Activated CD8-positive, alpha-beta memory T cell treated with anti-CD3 and anti-CD28 coated beads, Interleukin-2, amount 50 U/mL, for 48 hours (primary cell): ENCODE measurements at places on chromosomes 2 and 18.

DNA sequence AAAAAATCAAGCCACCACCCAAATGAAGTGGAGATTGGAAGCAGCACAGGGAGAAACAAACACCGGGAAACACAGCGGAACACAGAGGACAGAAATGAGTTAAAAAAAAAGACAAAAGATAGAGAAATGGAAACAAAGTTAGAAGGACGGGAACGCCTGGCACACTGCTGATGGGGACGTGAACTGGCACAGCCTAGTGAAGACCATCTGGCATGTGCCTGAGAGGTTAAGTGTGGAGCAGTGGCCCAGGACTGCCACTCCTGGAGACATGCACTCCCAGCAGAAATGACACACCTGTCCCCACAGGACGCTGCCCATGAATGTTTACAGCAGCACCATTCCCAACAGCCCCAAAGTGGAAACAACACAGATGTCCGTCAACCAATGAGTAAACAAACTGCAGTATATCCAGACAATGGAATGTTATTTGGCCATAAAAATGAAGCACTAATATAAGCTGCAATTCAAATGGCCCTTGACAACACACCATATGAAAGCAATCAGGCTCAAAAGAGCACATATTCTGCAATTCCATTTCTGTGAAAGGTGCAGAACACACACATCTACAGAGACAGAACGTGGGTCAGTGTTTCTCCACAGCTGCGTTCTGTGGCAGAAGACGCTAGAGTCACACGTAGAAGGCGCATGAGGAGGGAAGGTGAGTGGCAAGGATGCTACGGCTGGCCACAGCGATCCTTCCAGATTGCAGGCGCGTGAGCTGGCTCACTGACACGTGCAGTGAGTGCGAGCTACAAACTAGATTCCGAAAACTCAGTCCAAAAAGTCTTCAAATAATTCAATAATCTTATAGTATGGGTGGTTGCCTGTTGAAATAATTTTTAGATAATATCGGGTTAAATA lies 24.6 kb downstream of the THAP4 start:
- DNase-seq: no peak

DNA sequence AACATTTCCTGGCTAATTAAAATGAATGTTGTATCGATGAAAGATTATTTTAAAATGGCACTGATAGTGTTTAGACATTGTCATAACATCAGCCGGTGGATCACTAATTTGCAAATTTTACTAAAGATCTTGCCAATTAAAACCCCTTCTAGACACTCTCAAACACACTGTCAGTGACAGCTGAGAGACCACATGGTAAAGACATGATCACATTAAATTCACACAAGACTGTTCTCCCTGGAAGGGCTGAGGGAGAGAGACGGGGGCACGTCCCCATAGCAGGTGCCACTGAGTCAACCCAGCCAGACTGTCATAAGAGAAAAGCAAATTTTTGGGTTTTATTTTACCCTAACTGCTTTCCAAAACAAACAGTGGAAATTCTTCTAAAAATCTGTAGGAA lies 306.0 kb downstream of the TXNL1 start:
- DNase-seq: no peak

- DNase-seq: no peak
Observed at GRCh38 chr2:71783815-71784214, 330.5 kb downstream of the DYSF start.

- no peak for DNase-seq
Observed at GRCh38 chr2:167783261-167784083, 463.9 kb downstream of the STK39 start.

- no peak for DNase-seq
Observed at GRCh38 chr2:5093056-5093455, 599.1 kb upstream of the SOX11 start.

DNA sequence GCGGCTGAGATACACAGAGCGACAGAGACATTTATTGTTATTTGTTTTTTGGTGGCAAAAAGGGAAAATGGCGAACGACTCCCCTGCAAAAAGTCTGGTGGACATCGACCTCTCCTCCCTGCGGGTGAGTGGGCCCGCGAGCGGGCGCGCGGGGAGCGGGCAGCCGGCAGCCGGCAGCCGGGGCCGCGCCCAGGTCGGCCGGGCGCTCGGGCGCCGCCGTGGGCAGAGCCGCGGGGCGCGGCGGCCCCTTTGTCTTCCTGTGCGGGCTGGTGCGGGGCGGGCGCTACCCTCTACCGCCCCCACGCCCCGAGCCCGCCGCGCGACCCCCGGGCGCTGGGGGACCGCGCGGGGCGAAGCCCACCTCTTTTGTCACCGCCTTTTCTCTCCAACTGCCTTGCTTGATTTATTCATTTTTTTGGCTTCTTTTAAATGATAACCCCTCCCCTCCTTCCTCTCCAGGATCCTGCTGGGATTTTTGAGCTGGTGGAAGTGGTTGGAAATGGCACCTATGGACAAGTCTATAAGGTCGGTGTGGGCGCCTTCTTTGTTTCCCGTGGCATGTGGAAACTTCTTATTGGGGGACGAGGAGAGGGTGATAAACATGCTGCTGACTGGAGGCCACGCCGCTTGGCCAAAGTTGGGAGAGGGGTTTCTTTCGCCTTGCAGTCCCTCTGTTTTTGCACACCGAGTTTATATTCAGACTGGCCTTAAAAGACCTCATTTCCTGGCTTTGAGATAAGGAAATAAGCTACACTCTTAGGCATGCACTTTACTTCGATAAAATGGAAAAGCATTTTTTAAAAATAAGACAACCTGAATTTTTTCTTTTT lies 722 bp downstream of the MAP4K4 start:
- DNase-seq: peak; percentile 69

- DNase-seq: no peak
Observed at GRCh38 chr2:217004656-217005055, 144.8 kb upstream of the TNP1 start.

- DNase-seq: no peak
Observed at GRCh38 chr2:23925702-23926289, 1.1 kb downstream of the ATAD2B start.

DNA sequence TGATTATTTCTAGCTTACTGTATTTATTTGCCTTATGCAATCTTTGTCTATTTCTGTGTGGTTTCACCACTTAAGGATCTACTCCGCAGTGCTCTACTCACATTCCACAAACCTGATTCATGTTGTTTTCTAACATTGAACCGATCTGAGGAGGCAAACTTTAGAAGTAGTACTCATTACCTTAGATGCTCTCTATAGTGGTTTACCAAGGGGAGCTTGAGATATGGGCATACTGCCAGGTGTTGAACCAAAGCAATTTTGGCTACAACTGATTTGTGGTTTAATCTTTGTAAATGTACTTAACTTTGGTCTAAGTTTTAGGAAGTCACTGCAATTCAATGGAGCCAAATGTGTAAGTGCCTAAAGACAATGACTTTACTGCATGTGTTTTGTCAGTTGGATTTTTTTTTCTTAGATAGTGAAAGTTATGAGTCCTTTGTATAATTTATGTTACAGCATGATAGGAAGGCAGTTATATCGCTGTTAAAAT lies 50.1 kb downstream of the MAP2 start:
- DNase-seq: no peak

DNA sequence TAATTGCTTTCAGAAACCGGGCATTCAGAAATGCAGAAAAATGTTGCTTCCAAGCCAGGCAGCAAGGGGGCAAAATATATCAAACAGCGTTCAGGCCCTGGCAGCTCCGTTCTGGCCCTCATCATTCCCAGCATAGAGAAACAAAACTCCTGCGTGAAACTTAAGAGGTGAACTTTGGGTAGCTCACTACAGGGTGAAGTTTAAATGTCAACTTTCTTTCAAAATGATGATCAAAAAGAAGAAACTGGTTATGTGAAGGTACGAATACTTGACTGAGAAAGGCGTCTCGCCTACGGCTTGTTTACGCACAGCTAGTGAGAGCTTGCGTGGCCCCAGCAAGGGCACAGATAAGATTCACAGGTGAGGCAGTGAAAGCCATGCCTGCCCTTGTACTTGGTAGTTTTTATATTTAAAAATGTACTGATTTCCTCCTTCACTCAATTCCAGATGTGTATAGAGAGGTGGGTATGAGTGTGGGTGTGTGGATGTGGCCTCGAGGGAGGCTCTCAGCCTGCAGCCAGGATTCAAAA lies 127.5 kb downstream of the NFATC1 start:
- DNase-seq: peak; percentile 80

- no peak for DNase-seq
Observed at GRCh38 chr18:70415823-70416488, 127.1 kb downstream of the SOCS6 start.

DNA sequence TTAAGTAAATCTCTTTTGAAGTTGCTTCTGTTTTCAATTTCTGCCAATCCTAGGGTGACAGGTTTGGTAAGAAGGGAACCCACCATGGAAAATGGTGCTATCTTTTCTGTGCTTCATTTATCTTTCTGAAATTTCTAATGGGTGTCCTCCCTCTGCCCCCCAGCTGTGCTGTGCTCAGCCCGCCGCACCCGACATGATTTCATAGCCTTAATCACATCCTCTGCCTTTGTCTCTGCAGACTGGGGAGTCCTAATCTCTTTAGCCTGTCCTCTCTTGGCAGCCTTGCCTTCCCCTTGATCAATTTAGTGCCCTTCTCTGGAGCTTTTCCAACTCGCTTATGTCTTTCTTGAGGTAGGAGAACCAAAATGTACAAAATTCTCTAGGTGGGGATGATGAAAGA lies 49.3 kb downstream of the DNMT3A start:
- no peak for DNase-seq

GRCh38 chr2:793236-793635 lies 116.0 kb upstream of the TMEM18 start:
- no peak for DNase-seq

DNA sequence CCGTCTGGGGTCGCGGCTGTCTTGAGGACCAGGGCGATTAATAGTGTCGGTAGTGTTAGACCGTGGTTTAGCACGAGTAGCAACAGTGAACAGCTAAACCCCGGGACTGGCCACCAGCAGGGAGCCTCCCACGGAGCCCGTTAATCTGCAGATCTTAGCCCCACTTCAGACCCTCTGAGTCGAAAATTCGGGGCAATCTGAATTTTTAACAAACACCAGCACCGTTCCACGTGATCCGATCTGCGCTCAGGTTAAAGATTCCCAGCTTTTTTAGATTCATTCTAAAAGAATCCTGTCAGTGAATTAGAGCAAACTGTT lies 479 bp upstream of the ATP5F1A start:
- peak; percentile 83 for DNase-seq

DNA sequence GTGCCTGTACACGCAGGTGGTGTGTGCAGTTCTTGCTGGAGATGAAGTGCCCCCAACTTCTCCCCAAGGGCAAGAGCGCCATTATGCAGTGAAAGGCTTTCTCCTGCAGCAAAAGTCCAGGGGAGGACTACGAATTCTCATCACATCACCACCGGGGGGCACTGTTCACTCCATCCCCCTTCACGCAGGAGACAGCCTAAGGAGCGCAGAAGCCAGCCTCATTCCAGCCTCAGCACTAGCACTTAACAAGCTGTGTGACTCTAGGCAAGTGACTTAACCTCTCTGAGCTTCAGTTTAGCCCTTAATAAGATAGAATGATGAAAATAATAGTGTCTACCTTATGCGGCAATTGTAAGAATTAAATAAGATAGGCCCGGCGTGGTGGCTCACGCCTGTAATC lies 32.3 kb downstream of the DNMT3A start:
- DNase-seq: peak; percentile 81

DNA sequence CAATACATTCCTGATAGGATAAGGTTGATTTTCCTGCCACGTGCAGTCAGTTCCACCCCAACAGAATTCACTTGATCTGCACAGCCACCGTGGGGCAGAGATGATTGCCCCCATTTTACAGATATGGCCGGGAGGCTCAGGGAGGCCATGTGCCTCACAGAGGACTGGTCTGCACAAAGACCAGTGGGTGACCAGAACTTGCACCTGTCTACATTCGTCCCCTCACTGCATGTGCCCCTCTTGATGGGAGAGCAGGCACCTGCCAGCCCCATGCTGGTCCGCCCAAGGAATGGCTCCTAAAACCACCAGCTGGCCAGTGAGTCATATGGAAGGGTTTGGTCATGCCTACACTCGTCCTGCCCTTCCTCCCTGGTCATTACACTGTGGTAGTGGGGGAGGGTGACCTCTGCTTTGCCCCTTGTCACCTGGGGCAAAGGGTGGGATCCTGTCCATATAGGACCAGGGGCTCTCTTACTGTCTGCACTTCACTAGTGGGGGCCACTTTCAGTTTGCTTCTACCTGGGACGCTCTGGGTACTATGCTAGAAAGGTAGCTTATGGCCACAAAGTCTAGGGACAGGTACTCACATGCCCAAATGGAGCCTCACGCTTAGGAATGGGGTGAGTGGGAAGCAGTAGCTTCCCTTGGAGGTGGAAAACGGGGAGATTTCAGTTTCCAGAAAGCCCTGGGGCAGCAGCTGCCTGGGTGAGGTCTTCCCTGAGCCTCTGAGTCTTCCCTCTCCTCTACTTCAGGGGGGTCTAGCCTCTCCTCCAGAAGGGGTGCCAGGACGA lies 14.7 kb downstream of the RRM2 start:
- DNase-seq: peak; percentile 62

GRCh38 chr2:101341901-101342624 lies 33.6 kb upstream of the RNF149 start:
- DNase-seq: peak; percentile 92

GRCh38 chr2:33528441-33528950 lies 52.0 kb downstream of the RASGRP3 start:
- DNase-seq: no peak

DNA sequence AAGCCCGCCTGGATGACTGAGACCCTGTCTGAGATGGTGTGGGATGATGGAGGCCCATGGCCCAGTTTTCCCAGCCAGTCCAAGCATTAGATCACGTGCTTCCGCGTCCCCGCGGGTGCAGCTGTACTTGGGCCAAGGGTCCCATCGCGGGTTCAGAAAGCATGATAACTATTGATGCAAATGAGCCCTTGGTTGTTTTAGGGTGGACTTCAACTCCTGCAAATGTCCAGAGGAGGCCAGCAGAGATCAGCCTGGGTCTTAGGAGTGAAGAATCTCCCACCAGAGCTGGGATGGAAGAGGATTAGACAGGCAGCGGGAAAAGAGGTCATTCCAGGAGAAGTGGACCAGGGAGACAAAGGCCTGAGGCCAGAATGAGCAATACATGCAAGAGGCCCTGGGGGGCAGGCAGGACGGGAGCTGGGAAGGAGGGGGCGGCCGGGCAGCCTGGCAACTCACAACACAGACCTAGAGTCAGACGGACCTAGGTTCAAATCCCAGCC lies 89.9 kb upstream of the TMEM247 start:
- DNase-seq: peak; percentile 20

GRCh38 chr2:152050341-152050740 lies 48.5 kb downstream of the CACNB4 start:
- no peak for DNase-seq

DNA sequence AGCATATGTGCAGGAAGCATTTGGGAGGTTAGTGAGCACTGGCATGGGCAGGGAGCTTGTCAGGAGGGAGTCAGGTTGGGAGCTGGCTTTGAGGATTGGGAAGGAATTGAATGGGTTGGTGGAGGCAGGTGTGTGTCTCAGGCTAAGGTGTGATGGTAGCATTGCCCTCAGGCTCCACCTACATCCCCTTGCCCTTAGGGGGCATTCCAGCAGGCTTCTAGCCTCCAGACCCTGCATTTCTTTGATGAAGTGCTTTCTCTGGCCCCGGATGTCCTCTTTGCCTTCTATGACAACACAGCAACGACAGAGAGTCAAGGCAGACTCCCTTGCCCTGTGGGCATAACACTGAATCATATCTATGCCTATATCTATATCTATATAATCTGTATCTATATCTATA lies 13.5 kb downstream of the RHBDD1 start:
- DNase-seq: no peak
